ENCODE measurements at places on chromosomes 16 and 17. TPM values are rescaled to one million over a fixed set of nuclear protein-coding genes. Genes with fewer than 3 reads are reported as not detected.

The TEX14 gene
- total RNA-seq: not detected

The KRT24 gene
- not detected for total RNA-seq

DNA sequence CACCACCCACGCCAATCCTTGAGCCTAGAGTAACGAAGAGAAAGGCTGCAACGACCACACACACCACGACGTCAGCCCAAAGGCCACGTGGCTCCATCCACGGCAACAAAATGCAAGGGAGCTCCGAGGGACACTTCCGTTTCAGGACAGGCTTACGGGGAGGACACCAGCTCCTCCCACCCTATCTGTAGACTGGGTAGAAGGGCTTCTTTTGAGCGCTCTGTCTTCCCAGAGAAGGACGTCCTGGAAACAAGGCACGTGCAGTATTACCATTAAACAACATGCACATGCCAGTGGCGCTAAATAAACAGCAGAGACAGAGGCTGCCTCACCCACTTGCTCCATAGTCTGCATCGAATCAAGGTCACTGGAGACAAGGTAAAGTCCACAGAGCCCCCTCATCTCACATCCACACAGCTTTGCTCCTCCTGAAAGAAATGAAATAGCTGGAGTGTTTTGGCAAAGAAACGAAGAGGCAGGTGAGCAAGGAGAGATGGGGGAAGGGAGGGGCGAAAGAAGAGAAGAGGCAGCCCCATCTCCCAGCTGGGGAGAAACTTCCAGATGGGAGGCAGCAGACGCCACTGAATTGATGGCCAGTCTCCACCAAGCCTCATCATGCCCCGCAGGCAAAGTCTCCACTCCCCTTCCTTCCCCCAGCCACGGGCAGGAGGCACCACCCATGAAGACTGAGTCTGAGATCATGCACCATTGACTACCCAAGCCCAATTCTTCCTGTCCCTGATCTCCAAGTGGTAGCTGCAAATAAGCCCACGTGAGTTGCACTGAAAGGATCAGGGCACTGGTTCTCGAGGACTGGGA lies 24.0 kb downstream of the ZFHX3 start:
- H3K4me1 ChIP-seq: peaks cover 31% of the 10 kb centered on the region
- no peaks in the 10 kb centered on the region for H3K36me3 ChIP-seq
- H3K27me3 ChIP-seq: no peaks in the 10 kb centered on the region
- peak overlapping the region; percentile 68 for H3K27ac ChIP-seq

The DNASE1L2 gene
- total RNA-seq: not detected

GRCh38 chr17:64216000-64216337 lies 47.1 kb downstream of the TEX2 start:
- no peak for DNase-seq
- H3K4me3 ChIP-seq: peak overlapping the region; percentile 13
- H3K4me1 ChIP-seq: peaks cover 11% of the 10 kb centered on the region
- peaks cover 19% of the 10 kb centered on the region for H3K36me3 ChIP-seq
- peak overlapping the region; percentile 76 for H3K27ac ChIP-seq
- no peaks in the 10 kb centered on the region for H3K27me3 ChIP-seq

The KRT9 gene
- total RNA-seq: not detected

The SHCBP1 gene
- total RNA-seq: 0.11 TPM

GRCh38 chr17:28041844-28042656 lies 427 bp upstream of the NLK start:
- no peaks in the 10 kb centered on the region for H3K27me3 ChIP-seq
- no peak for DNase-seq
- peak overlapping the region; percentile 60 for H3K4me3 ChIP-seq
- H3K36me3 ChIP-seq: no peaks in the 10 kb centered on the region
- H3K27ac ChIP-seq: peak overlapping the region; percentile 81

Data from ascending aorta (tissue), 2 donors.